ENCODE measurements at places on chromosomes 3 and 15.

DNA sequence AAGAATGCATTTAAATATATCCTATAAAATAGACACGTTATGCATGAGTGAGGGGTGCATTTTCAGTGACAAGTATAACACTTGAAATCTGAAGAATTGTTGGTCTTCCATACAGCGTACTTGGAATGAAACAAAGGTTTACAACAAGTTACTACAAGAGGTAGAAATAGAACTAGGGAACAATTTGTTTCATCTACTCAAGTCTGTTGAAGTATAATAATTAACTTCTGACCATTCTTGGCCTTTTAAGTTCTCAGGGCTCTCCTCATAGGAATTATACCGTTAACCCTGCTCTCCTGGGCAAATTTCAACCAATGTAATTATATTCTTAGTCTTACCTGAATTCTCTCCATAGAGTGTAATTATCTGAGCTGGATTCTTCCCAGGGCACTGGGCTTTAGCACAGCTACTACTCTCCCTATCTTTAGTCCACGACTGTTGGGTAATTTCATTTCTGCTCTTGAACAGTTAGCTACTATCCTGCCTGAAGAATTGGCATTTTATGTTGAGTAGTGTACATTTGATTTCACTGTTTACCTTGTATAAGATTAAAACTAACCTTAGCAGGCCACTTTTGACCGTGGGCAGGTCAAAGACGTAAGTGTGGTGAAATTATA, 100.6 kb downstream of the UBE2E2 start:
- DNase-seq = no peak

DNA sequence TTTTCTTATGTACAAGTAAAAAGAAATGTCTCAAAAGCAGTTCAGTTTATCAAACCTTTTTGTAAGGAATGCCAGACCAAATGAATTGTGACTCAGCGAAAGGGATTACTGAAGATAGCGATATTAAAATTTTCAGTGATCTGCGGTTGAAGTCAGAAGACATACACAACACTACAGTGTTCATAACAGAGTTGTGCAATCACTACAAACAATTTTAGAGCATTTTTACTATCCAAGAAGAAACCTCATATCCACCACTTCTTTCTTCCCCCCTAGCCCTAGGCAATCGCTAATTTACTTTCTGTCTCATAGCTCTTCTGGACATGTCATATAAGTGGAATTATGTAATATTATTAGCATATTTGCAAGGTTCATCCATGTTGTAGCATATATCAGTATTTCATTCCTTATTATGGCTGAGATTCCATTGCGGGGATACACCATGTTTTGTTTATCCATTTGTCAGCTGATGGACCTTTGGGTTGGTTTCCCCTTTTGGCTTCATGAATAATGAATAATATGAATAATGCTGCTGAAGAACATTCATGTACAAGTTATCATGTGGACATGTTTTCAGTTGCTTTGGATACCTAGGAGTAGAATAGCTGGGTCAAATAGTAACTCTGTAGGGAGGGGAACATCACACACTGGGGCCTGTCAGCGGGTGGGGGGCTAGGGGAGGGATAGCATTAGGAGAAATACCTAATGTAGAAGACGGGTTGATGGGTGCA, 23.6 kb upstream of the ALPK3 start:
- no peak for DNase-seq

- no peak for DNase-seq
Measured at GRCh38 chr3:61875976-61876671, 314.8 kb downstream of the PTPRG start.

DNA sequence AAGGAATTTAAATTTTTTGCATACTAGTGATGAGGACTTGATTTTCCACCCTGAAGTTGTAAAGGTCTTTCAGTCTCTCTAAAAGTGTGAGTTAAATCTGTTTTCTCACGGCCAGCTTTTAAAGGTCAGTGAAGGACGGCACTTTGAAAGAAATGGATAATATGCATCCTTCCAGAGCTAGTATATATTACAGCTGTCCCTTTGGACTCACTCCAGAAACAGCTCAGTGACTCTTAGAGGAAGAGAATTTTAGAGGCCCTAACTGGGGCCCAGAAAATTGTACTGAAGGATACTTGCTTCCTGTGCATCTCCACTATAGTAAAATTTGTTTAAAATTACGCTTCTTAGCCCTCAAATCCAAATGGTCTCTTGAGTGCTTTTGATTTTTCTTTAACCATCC, 41.6 kb downstream of the PIK3CA start:
- no peak for DNase-seq

DNA sequence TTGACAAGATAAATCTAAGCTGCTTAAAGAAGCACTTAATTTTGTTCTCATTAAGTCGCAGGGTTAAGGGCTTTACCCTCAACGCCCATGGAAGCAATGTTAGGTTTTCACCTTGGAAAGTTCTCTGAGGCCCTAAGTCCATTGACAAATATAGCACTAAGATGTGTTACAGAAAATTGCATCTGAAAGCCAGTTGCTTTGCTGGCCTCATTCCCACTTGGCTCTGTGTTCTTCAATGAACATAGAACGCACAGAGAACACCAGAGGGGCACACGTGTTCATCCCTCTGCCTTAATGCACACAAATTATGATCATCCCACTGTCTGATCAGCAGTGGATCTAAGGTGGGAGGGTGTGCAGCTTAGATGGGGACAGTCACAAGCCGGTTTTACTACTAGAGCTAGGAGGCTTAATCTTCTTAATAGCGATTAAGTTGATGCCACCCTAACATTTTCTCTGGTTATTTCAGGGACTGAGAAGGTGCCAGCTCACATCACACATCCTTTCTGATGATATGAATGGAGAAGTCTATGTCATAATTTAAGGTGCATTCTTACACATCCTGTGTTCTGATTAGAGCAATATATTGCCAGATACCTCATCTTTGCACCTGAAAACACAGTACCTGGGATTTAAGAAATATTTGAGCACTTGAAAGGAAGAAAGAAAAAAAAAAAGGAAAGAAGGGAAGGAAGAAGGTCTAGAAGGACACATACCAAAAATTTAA, 224.4 kb upstream of the ICE2 start:
- no peak for DNase-seq

DNA sequence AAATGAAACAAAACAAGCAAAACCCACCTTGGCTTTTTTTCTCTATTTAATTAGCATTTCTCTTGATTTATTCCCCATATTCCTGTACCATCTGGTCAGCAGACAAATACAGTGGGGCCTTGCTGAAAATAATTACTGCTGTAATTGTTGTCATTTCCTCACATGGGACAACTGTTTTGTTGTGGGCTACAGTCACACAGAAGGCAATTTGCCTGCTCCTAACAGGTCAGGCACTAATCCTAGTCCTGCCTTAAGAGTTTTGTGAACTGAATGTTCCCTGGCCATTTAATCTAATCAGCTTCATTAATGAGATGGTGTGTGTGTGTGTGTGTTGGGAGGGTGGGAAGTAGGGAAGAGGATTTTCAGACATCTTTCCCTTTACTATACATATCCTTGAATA, 11.6 kb downstream of the TRPC1 start:
- DNase-seq = no peak

DNA sequence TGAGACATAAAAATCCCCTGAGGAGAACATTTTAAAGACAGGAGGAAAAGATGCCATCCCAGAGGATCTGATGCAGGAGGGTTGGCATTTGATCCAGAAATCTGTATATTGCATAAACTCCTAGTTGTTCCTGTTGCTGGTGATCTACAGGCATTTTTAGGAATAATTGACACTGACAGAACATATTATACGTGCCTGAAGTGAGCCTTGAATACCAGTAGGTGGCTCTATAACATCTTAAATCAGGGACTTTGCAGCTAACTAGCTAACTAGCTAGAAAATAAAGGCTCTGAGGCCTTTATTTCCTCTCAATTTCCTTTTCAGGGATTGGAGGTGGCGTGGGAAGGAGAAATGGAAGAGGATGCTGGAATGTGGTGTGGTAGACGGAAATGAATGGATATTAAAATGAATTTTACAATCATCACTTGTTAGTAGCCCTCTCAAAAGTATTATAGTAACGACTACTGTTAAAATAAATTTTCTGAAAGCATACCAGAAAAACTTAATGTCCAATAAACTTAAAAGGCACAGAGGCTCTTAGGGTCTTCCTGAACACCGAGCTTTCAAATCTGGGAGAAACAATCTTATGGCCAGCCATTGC, 73.8 kb upstream of the ZBED2 start:
- no peak for DNase-seq

GRCh38 chr3:7285505-7285904, 424.6 kb downstream of the GRM7 start:
- no peak for DNase-seq

DNA sequence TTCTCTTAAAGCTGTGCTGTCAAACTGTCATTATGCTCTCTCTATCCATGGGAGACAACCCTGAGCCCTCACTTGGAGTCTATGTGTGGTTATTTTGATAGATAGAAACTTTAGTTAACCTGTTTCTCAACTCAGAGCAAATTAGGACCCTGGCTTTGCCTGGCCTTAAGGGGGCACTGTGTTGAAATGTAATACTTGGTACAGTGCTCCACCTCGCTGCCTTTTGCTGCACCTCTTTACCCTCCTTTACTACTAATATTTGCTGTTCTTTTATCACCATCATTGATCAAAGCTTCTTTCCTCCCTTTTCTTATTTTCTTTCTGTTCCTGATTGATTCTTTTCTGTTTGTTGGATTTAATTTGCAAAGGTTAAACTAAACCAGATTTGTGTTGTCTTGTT, 34.3 kb downstream of the STT3B start:
- DNase-seq = peak; percentile 8

DNA sequence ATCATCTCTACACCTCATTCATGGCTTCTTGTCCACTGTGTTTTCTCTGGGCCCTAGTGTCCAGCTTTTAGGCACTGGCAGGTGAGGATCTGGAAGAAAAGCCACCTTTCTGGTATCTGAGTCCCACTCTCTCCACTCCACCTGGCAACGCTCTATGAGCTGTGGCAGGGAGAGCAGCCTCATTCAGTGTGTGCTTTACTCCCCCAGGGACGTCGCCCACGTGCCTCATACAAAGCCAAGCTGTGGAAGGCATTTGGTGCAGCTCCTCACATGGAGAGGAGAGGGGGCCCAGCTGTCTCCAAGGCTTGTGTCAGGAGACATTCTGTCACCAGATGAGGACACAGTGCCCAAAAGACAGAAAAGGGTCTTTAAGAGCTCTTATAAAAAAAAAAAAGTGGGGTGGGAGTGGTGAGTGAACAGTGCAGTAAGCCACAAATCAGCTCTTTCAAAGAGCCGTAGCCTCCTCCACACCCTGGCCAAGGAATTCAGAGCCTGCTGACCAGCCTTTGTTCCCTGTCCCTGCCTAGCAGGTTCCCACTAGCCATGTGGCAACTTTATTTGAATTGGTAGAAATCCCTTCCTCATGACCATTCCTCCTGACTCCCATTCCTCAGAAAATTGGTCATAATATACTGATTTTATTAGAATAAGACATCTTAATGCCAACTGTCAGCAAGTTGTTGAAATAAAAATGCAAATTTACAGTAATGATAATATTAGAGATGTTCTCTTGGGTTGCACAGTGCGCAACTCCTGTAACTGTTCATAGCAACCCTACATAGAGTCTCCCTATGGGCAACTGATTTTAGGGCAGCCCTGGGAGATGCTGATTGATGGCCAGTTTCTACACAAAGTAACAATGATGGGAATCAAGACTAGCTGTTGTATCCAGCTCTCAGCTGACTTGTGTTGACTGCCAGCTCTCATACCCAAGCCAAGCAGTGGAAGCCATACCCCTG, 29.5 kb downstream of the GALNT15 start:
- DNase-seq = no peak

DNA sequence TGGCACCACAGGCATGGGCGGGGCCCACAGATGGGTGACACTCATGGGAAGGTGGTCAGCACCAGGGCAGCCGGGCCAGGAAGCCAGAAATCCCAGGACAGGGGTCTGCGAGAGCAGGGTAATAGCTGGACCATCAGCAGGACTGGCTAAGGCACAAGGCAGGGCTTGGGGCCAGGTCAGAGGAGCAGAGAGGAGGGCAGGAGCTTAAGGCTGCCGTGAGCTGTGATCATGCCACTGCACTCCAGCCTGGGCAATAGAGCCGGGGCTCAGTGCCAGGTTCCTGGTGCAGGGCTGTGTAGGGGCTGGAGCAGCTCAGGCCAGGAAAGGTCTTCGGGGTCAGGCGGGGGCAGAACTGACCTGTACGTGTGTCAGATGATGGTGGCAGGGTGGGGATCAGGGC, 64.2 kb upstream of the LINGO1 start:
- no peak for DNase-seq

DNA sequence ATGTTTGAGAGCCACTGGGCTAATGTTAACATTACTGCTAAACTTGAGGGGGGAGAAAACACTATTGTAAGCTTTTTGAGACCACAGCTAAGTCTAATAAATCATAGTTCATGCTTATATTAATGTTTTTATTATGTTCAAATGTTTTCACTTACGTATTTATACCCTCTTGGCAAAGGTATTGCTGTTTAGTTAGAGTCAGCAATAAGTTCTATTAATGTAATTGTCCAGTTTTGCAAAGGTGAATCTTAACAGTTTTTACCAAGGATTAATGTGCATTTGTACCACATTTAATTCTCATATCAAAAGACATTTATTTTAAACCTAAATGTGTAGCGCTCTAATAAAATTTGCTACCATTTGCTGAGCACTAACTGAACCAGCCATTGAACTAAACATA, 206.7 kb upstream of the CGNL1 start:
- DNase-seq = no peak

GRCh38 chr3:123568875-123569274, 16.0 kb downstream of the HACD2 start:
- DNase-seq = no peak

- DNase-seq = peak; percentile 45
Measured at GRCh38 chr15:39624806-39625205, 43.9 kb downstream of the THBS1 start.

GRCh38 chr3:117463276-117464115, 753.9 kb downstream of the TUSC7 start:
- no peak for DNase-seq

DNA sequence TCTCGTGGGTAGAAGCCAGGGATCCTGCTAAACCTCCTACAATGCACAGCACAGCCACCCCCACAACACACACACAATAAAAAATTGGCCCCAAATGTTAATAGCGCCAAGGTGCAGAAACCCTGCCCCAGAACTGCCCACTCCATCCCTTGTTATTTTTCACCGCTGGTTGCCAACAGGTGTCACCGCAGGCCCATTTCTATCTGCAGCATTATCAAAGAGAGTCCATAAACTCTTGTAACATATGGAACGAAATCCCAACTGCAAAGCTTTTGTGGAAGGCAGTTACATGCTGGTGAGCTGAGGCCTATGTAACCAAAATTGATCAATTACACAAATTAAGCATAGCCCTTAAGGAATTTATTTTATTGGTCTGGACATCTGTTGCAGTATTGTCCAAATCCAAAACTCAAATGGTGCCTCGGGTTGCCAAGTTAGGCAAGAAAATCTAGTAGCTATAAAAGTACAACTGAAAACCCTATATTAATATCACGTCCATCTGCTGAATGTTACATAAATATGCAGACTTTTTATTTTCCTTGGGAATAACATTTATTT, 66.2 kb downstream of the SAMMSON start:
- no peak for DNase-seq

- no peak for DNase-seq
Measured at GRCh38 chr15:71011503-71012155, 103.6 kb upstream of the THSD4 start.

- DNase-seq = no peak
Measured at GRCh38 chr15:27722102-27722501, 377.0 kb downstream of the OCA2 start.

- no peak for DNase-seq
Measured at GRCh38 chr3:25843332-25843731, 53.4 kb downstream of the OXSM start.

GRCh38 chr15:68910816-68911215, 19.5 kb upstream of the SPESP1 start:
- no peak for DNase-seq

All from stimulated activated CD8-positive, alpha-beta memory T cell treated with anti-CD3 and anti-CD28 coated beads, Interleukin-4, amount 100 ng/mL, for 24 hours (primary cell).